ENCODE measurements at places on chromosomes 5 and 9. TPM values are rescaled to one million over a fixed set of nuclear protein-coding genes. Genes with fewer than 3 reads are reported as not detected.

ORM2 gene
- not detected for polyA plus RNA-seq

AGXT2 gene
- polyA plus RNA-seq, result not detected

PCDHA13 gene
- polyA plus RNA-seq, result not detected

DNA sequence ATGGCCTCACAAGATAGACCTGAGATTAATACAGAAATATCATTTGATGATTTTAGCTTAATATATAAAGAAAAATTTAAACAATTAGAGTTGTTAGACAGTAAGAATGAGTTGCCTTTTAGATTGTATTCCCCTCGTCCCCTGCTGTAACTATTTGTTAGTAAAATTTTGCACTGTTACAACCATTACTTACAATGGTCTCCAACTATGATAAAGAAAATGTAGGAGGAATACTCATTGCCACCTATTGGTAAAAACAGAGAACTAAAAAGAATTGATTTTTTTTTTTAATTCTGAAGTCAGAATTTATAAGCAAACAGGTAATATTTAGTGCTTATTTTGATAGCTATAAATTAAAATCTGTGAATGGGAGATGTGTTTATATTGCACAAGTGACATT is 937.6 kb downstream of the TLE4 start:
- no peak for DNase-seq

DNA sequence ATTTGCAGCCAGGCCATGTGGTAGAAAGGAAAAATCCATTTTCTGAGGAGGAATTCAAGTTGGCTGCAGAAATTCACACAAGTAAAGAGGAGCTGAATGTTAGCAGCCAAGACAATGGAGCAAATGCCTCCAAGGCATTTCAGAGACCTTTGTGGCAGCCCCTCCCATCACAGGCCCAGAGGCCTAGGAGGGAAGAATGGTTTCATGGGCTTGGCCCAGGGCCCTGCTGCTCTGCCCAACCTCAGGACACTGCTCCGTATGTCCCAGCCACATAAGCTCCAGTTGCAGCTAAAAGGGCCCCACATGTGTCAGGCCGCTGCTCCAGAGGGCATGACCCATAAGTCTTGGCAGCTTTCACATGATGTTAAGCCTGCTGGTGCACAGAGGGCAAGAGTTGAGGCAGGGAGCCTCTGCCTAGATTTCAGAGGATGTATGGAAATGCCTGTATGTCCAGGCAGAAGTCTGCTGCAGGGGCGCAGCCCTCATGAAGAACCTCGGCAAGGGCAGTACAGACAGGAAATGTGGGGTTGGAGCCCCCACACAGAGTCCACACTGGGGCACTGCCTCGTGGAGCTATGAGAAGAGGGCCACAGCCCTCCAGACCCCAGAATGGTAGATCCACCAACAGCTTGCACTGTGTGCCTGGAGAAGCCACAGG is 144.2 kb upstream of the EPB41L4A start:
- DNase-seq, result no peak

DNA sequence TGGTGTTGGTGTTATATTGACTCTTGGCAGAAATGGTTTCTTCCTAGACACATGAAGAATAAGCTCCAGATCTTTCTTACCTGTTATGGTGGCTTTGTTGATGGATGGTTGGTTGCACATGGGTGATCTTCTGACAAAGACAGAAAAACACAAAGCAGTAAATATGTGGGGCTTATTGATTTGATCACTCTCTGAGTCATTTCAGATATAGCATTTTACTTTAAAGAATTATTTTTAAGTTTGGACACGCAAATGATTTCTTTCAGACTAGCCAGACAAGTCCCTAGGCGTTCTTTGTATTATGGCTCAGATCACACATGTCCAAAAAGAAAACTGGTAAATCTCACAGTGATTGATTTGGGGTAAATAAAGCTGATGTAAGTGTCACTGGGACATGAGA is 597.6 kb downstream of the RAB3C start:
- DNase-seq, result no peak

GRCh38 chr5:112653638-112654205 is 84.0 kb upstream of the APC start:
- no peak for DNase-seq

GRCh38 chr5:102749416-102750030 is 5.6 kb upstream of the PAM start:
- no peak for DNase-seq

DNA sequence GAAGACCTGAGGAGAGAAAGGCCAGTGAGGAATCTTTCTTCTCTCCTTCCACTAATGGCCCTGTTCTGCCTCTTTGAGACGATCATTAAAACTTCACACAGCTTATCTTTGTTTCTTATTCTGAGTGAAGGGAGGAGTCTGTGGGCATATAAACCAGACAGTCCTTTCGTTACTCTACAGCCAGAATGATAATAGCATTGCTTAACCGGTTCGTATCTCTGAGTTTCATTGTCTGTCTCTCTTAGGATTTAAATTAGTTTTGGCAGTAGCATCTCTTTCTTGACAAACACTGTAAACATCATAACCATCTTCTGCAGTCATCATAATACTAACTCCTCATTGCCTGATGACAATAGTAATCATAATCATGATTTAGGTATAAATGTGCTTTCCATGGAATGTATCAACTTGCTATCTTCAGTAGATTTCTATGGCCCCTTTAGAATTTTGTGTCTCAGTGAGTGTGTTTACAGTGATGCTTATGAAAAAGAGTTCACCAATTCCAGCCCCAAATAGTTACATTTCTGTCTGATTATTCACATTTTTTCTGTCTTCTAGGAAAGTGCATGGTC is 618.8 kb upstream of the KLF4 start:
- no peak for DNase-seq

Measured in A549 (cell line).